ENCODE measurements at places on chromosomes 5 and 9.
A peak's percentile ranks its signal among the peaks of the same experiment; 100 is the strongest.

DNA sequence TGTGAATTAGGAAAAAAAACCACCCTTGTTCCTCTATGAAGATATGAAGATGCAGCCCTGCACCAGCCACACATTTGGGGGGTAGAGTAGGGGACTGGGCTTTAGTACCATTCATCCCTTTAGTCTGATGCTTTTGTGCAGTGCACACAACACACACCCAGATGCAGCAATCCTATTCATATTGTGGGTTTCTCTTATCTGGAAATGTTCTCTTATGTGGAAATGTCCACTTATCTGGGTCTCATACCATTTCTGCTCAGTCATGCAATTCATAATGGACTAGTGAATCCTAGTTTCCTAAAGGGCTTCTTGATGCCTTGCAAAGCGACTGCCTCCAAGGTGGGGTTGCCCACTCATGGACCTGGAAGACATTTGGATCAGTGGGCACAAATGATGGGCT, 47.8 kb downstream of the C9orf152 start:
- no peak for DNase-seq

DNA sequence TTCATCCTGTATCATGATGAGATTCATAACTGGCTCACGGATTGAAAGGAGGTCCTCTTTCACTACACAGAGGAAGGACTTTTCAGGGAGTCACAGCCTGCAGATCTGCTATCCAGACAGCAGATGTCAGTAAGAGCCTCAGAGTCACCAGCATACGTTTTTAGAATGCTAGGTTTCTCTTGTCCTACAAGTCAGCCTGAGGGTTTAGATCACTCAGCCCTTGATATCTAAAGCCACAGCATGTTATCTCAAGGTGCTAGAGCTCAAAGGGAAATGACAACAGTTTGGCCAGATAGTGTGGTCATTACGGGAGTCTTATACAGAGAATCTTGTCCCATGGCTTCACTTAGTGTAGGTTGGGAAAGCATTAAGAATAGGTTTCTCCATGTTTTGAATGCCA, 30.9 kb upstream of the SLC46A2 start:
- DNase-seq: no peak

DNA sequence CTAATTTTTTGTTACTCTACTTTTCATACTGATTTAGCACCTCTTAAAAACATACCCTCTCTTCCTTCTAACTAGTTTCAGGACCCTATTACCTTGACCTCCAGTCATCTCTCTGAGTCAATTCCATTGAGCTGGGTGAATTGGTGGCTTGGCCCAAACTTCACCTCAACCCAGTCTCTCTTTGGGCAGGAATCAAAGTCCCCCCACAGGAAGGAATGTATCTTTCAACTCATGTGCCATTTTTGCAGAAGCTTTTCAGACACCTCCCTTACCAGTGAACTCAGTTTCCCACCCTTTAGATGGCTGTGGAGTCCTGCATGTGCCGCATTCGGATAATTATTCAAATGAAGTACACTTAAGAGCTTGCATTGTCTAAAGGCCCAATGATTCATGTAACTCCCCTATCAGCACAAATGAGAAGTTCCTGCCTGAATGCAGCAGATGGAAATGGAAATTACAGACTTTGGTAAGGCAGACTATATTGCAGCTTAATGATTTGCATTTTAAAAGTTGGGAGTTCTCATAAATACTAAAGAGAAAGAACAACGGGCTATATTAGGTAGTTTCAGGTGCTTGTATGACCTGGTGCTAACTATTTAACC, 693.5 kb downstream of the PTPRD start:
- DNase-seq: no peak

GRCh38 chr5:155066886-155067595, 53.5 kb downstream of the KIF4B start:
- DNase-seq: no peak

- no peak for DNase-seq
Measured at GRCh38 chr5:109529987-109530386, 120.2 kb upstream of the PJA2 start.

- DNase-seq: no peak
Measured at GRCh38 chr5:14035859-14036503, 91.5 kb upstream of the DNAH5 start.

- DNase-seq: peak; percentile 66
Measured at GRCh38 chr5:90558344-90559192, at the start of gene ADGRV1. TSS of gene ADGRV1 (plus strand) at chr5:90558797. CDS start at chr5:90558896, 99 bp downstream.

DNA sequence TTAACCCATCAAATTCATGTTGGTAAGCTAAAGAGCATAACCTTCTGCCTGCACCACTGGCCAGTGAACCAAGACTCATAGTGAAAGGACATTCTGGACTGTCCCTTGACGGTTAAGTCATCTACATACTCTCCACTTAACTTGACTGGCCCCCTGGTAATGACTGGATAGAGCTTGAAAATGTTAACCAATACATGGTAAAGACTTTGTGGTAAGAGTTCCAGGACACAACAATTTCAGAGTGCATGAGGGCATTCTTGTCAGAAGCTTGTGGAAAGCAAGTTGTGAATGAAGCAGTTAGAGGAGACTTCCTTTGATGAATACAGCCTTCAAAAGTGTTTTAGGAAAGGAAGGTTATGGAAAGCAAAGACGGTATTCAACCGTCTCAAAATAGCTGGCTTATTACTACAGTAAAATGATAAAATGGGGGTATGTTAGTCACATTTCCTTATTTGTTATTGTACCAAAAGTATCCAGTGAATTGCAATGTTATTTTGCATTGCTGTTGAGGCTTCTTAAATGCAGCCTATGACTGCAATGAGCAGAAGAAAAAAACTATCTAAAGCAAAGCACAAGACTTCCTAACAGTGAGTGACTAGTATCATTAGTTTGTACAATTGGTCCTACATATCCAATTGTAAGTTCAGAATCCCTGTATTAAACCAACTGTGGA, 47.2 kb upstream of the DAB2 start:
- no peak for DNase-seq

GRCh38 chr9:126650404-126651341, 36.9 kb downstream of the LMX1B start:
- DNase-seq: no peak

GRCh38 chr9:85741095-85741874, 469 bp downstream of the AGTPBP1 start:
- DNase-seq: no peak

DNA sequence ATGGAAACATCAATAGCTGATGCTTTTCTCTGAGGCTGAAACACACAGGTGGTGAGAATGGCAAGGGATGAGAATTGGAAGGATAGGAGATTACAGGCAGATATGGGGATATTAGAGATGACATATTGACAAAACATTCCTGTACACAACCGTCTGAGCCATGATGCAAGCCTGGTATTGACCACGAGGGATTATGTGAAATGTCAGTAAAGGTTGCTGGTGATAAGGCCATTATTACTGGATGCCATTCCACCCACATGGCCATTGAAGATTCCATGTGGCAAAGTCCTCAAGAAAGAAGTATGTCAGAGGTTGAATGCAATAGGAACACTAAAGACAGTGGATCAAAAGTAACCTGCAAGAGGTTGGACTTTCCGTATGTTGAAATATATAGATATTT, 15.7 kb downstream of the GRAMD2B start:
- no peak for DNase-seq

GRCh38 chr5:129246088-129246487, 151.5 kb downstream of the ISOC1 start:
- DNase-seq: no peak

GRCh38 chr5:67842806-67843205, 372.8 kb upstream of the PIK3R1 start:
- DNase-seq: no peak

GRCh38 chr5:97425511-97425910, 242.5 kb upstream of the RIOK2 start:
- no peak for DNase-seq

DNA sequence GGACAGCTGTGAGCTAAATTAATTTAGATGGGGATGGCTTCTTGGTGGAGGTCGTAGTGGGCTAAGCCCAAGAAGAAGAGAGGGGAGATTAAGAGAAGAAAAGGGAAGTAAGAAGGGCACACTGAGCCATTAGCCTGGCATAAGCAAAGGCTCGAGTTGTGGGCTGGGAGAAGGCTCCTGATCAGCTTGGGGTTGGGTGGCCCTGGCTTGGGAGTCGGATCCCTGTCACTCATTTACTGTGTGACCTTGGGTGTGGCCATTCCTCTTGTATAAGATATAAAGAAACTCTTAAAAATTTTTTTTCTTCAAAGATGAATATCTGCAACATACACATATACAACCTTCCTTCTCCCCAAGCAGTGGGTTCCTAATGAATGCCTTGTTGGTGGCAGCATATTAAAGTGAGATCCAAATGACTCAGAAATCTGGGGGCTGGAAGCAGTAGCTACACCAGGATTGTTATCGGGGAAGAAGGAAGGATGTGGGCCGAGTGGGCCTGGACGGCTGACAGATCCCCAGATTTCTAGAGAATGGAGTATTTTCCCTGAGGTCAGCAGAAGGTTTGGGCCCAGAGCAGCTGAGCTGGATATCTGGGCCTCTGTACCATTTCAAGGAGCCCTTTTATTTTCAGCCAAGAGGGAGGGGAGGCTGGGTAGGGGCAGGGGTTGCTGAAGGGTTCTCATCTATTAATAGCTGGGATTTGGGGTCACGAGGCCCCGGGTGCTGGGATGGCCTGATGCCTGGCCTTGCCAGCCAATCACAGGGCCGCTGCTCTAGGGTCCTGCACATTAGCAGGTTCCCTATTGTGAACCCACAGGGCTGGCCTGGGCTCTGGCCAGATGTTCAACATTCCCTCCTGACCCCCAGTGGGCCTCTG, 52.1 kb downstream of the PPARGC1B start:
- DNase-seq: no peak

- no peak for DNase-seq
Measured at GRCh38 chr9:83466351-83466750, 71.8 kb downstream of the FRMD3 start.

DNA sequence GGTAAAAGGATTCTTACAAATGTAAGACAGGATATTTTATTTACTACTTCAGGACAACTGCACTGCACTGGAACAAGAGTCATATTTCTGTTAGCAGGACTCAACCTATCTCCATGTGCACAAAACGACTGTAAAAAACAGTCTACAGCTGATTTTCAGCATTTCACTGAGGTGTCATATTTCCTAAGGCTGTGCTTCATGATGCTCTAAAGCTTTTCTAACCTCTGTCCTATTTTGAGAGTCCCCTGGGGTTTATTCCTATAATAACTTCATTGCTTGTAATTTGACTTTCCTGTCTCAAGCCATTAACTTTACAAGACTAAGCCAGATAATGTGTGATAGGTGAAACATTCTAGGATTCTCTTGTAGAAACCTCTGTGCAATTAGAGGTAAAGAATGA, 472.3 kb downstream of the HINT1 start:
- no peak for DNase-seq

DNA sequence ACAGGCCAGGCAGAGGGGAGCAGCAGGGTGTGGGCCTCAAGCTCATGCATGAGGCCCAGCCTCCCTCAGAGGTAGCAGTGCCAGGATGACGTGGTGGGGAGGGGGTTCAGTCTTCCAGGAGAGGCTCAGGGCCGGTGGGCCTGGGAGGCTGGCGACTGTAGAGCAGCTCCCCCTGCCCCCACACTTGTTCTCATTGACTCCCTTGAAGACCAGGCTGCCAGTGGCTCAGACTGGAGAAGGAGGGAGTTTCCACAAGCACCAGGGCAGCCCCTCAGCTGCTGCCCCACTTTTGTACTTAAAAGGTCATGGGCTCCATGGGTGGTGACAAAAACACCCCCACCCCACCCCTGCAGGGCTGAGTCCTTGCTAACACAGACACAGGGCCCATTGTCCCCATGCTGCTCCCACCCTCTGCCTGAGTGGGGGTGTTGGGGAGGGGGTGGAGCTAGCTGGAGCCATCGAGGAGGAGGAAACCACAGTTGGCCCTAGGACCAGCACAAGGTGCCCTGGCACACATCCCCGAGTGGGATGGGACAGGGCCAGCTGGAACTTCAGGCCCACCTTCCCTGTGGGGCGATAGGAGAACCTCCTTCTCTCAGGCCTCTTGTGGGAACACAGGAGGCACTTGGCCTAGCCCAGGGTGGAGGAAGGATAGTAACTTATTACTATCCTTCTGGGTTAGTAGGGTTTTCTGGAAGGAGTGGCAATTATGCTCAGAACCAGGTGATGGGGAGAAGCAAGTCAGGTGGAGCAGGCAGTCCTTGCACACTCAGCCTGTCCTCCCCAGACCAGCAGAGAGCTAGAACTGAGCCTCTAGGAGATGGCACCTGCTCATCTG, 10.7 kb downstream of the PDLIM4 start:
- no peak for DNase-seq

GRCh38 chr5:174828804-174829510, 104.6 kb downstream of the MSX2 start:
- no peak for DNase-seq

- no peak for DNase-seq
Measured at GRCh38 chr5:73469878-73470277, 21.3 kb upstream of the FOXD1 start.

GRCh38 chr9:104527109-104527508, at the start of gene OR13C4:
TSS of gene OR13C4 (minus strand) at chr9:104527209. CDS start at chr9:104527209, 0 bp downstream.
- DNase-seq: no peak

GRCh38 chr5:160474084-160474483, 52.4 kb downstream of the PTTG1 start:
- DNase-seq: no peak

DNA sequence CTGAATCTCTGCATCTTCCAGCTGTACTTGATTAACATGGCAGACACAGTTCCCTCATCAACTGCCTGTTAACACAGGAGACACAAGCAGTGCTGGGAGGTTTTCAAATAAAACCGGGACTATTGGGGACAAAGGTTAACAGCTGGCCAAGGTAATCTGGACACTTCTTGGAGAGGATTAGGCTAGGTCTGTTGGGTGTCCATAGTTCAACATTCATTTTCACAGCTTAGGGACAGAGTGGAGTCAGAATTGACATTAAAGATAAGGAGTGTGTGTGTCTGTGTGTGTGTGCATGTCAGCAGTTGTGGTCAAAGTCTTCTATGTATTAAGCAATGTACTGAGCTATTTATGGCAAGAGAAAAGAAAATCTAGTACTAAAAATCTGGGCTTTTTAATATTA, 216.2 kb downstream of the MED10 start:
- no peak for DNase-seq

DNA sequence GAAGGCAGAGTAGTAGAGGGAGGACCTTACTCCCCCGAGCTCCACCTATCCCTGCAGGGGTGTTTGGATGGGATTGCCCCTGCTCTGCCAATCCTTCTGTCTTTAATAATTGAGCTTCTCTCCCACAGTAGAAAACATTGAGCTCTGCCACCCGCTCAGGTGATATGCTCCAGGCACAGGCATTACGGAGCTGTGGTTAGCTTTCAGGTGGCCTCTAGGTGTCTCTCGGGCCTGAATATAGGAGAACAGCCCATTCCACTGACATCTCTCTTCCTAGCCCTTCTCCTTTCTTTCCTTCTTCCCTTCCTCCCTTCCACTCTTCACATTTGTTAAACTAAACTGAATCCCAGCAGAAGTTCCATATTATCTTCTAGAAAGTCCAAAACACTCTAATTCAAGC, 203.4 kb downstream of the SYK start:
- no peak for DNase-seq

GRCh38 chr9:108559432-108559831, 296.4 kb downstream of the ACTL7B start:
- no peak for DNase-seq

- DNase-seq: no peak
Measured at GRCh38 chr5:122377026-122377425, 65.0 kb downstream of the SNCAIP start.

- no peak for DNase-seq
Measured at GRCh38 chr5:172035049-172035448, 28.6 kb upstream of the FBXW11 start.

GRCh38 chr5:167426501-167426900, 864.9 kb upstream of the WWC1 start:
- no peak for DNase-seq

- no peak for DNase-seq
Measured at GRCh38 chr5:61180886-61181285, 18.6 kb upstream of the SMIM15 start.

Measured in posterior cingulate gyrus (tissue), 11 donors.